Fibroblast of upper back skin (primary cell): ENCODE measurements at places on chromosomes 5 and 9.

- no peak for DNase-seq
These were observed 12.1 kb upstream of the LAMC3 start for GRCh38 chr9:130996676-130997394.

GRCh38 chr5:148378670-148379069 is 5.1 kb upstream of the FBXO38 start:
- DNase-seq = no peak

DNA sequence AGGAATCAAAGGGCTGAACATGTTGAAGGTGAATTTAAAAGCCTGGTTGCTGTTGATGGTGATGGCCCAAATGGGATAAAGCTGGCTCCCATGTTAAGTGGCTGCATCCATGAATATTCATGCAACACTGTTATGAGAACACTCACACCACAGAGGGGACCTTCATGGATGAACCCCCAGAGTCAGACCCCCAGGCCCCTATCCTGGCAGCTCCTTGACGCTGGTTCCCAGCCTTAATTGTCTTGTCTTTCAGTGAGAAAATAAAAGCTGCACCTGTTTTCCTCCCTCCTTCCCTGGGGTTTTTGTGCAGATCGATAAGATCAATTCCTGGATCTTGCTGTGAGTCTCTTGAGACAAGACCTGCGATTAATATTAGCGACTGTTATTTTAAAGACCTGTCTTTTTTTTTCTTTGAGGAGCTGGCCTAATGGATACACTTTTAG is 371.7 kb downstream of the ICE1 start:
- no peak for DNase-seq

- peak; percentile 68 for DNase-seq
These were observed 71.2 kb downstream of the RAPGEF1 start for GRCh38 chr9:131668439-131669268.

DNA sequence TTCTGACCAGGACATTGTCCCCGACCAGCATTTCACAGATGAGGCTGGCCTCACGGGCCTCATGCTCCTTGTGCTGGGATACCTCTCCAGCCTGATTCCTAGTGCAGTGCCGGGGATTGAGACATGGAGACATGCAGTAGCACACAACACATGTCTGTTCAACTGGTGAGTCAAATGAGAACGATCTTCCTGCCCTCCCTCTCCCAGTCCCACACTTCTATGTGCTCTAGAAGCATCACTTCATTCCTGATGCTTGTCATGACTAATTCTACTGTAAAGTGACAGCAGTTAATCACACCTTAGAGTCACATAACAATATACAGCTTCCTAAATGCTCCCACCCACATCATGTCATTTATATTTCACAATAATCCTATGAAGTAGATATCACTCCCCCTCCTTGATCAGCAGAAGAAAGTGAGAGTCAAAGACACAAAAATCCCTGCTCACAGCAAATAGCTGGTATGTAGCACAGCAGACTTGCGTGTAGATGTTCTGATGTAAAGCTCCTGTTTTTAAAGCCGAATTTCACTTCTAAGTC is 101.8 kb downstream of the CCDC192 start:
- DNase-seq = peak; percentile 62

DNA sequence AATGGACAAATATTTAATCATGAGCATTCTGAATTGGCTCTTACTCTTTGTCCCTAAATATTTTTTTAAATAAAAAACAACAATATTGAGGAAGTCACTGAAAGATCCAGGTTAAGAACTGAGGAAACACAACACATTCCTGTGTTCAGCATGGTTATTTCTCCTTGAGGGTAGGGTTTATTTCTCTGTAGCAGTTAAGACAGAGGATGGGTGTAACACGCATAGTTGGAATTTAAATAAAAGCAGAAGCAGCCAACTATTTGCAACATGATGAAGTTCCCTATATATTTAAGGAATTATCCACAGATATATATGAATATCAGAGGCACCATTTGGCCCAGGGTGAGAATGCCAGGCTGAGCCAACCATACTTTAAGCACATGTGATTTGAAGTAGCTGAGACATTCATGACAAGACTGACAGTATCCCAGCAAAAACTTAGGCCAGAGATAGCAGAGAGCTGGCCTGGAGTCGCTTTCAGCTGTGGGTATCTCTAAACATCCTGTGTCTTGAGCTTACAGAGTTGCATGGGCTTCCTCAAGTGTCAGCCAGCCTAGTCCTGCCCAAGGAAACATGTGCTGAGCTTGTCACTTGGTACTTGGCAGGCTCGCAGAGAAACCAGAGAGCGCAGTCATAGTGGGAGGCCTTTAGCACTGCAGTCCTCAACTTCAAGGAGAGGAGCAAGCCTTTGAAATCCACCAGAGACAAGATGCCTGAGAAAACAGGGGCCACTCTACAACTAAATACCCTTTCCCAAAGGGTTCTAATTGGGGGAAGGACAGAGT is 43.6 kb downstream of the SEMA5A start:
- DNase-seq = no peak

DNA sequence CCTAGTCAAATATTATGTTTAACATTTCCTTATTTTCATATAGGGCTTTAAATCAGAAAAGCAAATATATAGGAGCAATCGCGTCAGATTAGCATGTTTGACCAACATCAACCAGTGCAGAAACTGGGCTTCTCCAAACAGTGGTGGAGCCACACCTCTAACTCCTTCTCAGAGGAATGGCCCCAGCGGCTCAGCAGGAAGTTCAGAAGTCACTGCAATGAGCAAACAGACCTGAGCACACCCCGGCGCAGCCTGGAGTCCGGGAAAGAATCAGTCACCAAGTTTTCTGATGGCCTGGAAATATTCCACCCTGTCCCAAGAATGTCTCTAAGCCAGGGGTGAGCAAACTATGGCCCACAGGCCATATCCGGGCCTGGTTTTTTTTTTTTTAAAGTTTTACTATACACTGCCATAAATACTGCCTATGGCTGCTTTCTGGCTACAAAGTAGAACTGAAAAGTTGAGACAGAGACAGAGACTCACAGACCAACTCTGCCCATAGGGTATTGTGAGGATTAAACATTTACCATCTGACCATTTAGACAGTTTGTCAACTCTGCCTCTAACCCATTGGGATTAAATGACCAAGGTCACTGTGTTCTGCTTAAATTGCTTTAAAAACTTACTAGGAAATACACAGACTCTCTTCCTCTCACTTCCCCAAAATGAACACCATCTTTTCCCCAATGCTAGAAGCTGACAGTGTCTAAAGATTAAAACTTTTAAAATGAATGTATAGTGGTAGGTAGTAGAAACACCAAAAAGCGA is 5.4 kb downstream of the GOLM1 start:
- no peak for DNase-seq

GRCh38 chr9:100590481-100590880 is 12.6 kb downstream of the CAVIN4 start:
- peak; percentile 64 for DNase-seq

DNA sequence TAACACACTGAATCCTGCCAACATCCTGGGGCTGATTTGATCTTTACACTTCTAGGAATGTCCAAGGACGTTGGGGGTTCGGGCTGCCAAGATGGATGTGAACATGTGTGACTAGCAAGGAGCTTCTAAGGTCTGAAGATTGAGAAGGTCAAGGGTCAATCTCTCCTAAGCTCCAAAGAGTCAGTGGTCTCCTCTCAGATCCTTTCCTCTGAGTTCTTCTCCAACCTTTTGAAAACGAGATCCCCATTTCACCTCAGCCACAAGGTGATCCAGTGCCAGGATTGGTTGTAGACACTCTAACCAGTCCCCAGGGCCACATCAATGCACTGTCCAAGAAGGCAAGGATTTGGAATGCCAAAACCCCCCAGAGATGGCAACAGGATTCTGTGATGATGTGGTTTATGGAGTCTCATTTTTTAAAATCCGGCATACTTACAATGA is 266.8 kb downstream of the NDUFS4 start:
- DNase-seq = no peak

- DNase-seq = no peak
These were observed 26.6 kb downstream of the ERAP2 start for GRCh38 chr5:96902876-96903275.

- DNase-seq = no peak
These were observed 69.7 kb downstream of the GPBP1 start for GRCh38 chr5:57243286-57244137.

DNA sequence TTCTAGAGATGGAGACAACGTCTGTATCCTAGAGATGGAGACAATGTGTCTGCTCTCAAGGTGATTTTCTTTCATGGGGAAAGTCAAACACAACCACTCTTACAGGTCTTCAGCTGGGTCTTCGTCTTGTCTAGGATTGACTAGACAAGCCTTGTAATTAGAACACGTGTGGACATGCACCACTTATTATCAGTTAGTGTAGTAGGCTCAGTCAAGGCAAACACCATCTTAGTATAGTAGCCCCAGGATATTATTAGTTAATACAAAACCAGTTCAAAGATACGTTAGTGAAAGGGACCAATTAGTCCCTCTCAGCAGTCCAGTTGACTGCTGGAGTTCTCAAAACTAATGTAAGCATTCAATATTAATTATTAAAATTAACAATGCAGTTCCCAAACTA is 15.1 kb upstream of the CCL28 start:
- DNase-seq = no peak

- no peak for DNase-seq
These were observed 314.5 kb downstream of the SPATA31D1 start for GRCh38 chr9:82302968-82303655.

DNA sequence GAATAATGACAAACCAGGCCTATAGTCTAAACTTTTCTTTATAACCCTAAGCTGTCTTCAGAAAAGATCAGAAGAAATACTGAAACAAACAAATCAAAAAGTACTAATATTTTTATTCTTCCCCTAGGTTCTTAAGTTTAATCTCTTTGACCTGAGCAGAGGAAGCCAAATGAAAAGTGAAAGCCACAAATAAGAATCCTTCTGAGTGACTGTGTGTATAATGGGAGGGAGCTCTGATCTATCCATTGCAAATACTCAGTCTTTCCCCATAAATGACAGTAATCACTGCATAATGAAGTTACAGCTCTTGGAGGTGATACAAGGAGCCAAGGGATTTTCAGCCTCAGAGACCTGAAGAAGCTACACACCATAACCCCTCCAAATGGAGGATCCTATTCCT is 126.9 kb upstream of the ATP10B start:
- no peak for DNase-seq

DNA sequence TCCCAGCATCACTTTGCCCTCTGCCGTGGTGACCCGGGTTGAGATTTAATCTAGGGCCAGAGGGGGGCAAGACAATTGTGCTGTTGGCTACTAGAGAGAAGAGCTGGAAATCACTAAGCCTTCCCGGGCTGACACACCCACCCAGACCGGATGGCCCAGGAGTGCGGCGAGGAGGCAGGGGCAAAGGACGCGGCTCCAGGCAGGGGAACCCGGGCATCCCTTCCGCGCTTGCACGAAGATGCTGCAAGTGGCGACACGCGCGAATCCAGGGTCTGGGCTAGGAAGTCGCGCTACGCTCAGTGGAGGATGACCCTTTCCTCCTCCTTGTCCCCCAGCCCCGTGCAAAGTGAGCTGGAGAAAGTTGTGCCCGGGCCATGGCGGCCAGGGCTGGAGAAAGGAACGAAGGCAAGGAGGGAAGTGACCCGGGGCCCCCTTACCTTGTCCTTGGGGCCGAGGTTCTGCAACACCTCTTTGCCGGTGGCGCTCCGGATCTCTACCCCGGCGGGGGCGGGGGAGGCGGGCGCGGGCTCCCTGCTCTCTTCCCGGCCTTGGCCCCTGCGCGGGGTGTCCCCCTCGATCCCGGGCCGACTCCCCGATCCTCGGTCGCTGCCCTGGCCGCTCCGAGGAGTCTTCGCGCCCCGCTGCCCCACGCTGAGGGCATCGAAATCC is 693 bp downstream of the DPYSL3 start:
- DNase-seq = no peak

DNA sequence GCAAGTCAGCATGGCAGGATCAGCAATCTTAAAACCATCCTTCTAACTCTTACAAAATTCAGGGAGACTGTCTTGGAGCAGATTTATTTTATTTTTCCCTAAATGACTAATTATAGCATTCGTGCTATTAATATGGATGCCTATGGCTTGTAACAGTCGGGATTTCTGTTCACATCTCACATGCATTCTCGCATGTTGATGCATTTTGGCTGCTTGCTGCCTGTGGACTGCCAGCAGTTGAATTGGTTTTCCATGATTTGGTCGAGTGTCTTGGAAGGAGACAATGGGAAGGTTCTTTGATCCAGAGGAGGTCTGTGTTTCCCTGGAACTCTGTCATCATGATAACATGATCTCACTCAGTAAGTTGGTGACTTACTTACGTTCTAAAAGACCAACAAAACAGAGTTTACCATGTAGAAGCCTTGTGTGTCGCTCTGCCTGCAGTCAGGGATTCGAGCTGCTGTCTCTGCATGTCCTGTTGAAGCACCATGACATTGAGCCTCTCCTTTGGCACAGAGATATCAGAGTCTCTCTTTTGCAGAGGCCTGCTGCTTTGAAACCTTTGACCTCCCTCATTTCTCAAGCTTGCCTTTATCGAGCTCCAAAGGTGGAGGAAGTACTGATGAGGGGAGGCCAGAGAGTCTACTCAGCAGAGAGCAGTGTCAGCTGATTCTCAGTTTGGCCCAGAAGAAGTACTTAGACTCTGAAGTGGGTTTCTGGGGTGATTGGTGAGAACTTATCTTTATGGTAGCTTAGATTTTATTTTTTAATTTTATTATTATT is 82.4 kb downstream of the ARHGAP26 start:
- DNase-seq = peak; percentile 26

DNA sequence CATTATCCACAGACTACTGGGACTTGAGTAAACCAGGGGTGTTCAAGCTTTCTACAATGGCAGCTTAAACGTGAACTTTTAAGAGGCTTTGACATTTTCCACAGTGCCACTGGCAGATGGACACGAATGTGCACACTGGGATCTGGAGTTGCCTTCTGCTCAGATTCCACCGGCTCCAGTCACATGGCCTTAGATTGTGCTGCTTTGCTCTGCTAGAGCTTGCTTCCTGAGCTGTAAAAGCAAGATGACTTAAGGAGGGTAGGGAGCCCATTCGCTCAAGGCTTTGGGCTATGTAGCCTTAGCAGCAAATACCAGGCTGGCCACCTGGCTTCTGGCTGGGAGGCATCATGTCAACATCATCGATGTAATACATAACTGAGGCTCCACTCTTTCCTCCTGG is 436.9 kb downstream of the MED10 start:
- DNase-seq = no peak

- DNase-seq = no peak
These were observed 10.3 kb downstream of the TOR1A start for GRCh38 chr9:129813661-129814060.

DNA sequence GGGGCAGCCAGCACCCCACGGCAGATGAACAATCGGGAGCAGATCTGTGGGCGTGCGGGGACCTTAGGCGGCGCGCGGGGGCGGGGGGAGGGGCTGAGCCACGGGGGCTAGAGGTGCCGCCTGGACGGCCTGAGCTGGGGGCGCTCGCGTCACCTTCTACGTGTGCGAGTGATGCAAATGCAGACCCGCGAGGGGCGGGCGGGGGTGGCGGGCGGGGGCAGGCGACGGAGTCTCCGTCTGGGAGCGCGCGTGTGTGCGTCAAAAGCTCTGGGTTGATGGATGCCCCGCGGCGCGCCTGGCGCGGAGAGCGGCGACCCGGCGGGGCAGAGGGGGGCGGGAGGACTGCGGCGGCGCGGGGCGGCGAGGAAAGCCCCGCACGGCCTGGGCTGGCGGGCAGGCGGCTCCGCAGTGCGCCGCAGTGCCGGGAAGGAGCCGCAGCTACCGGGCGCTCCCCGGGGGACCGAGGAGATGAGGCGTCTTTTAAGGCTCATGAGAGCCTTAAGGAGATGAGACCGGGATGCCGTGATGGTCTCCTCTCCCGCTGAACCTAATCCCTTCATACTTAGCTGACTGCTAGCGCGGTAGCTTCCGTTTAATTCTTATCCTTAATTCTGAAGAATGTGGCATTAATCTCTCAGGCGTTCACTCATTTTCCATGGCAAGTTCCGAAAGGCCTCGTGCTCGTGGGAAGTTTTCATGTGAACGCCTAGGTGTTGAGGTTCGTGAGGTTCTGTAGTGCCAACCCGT is 1.5 kb downstream of the SV2C start:
- no peak for DNase-seq
